Right forelimb (tissue), 1 donor: ENCODE measurements at places on chromosomes 16 and 17.

GRCh38 chr17:28545787-28546415, 6.5 kb downstream of the UNC119 start:
- no peak for DNase-seq

DNA sequence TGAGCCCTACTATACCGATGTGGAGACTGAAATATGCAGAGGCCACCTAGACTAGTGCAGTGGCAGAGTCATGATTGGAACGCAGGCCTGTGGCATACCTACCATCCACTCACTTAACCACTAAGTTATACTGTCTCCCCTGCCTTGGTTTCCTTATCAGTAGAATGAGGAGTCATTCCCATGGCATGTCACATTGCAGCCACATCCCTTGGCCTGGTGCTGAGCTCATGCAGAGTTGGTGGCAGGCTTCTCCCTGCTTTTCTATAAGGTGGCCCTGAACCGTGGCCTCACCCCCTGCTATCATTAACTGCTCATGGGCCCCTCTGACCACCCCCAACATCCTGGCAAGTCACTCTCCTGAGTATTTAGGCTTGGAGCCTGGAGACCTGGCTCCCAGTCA, 212.5 kb downstream of the KATNIP start:
- no peak for DNase-seq

GRCh38 chr17:27797390-27798091, 2.8 kb downstream of the NOS2 start:
- DNase-seq: no peak

- no peak for DNase-seq
These were observed 44.5 kb downstream of the LITAF start for GRCh38 chr16:11542069-11542744.

DNA sequence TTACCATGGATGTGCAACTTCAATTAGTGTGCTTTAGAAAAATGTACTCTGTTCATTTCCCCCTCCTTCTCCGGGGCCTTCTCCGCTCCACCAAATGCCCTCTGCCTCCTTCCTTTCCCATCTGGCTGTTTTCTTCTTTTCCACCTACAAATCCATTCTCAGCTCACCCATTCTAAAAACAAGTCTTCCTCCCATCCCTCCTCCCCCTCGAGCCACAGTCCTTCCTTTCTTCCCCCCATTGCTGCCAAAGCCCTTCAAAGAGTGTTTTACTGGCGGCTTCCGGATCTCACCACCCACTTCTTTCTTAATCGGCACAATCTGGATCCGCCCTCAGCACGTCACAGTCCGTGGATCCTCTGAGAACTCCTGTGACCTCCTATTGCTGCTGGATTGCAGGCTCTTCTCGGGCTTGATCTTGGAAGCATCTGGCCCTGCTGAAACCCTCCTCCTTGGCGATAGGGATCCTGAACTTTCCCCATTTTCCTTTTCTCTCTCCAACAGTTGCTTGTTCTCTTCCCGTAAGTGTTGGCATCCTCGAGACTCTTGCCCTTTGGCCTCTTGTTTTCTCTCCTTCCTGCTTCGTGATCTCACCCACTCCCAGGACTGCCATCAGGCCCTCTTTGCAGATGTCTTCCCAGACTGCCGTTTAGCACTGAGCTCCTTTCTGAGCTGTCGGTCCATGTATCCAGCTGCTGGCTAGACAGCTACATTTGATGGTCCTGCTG, 36.0 kb upstream of the FBXO47 start:
- no peak for DNase-seq

DNA sequence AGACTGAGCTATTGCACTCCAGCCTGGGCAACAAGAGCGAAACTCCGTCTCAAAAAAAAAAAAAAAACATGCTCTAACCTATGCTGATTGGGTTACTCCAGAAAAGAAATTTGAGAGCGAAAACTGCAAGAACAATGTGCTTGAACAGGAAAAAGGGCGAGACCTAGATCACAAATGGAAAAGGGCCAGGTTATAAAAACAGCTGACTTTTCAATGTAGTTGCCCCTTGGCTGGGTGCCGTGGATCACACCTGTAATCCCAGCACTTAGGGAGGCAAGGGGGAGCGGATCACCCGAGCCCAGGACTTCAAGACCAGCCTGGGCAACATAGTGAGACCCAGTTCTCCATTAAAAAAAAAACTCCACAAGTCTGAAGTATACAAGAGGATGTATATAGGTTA, 48.8 kb downstream of the MRM3 start:
- no peak for DNase-seq
